ENCODE measurements at places on chromosomes 4 and X.
A peak's percentile ranks its signal among the peaks of the same experiment; 100 is the strongest.

DNA sequence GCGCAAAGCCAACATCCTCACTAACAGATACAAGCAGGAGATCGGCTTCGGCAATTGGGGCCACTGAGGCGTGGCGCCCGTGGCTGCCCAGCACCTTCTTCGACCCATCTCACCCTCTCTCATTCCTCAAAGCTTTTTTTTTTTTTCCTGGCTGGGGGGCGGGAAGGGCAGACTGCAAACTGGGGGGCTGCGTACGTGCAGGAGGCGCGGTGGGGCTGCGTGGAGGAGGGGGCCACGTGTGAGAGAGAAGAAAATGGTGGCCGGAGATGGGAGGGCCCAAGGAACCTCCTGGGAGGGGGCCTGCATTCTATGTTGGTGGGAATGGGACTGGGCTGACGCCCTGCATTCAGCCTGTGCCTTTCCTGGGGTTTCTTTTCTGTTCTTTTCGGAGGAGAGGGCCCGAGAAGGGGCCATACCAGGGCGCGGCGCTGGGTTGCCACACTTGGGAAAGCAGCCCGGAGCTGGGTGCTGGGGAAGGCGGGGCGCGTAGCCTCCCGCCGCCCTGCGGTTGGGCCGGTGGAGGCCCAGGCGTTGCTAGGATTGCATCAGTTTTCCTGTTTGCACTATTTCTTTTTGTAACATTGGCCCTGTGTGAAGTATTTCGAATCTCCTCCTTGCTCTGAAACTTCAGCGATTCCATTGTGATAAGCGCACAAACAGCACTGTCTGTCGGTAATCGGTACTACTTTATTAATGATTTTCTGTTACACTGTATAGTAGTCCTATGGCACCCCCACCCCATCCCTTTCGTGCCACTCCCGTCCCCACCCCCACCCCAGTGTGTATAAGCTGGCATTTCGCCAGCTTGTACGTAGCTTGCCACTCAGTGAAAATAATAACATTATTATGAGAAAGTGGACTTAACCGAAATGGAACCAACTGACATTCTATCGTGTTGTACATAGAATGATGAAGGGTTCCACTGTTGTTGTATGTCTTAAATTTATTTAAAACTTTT, 4.5 kb downstream of the MID1IP1 start:
- peaks cover 2% of the 10 kb centered on the region for H3K36me3 ChIP-seq
- no peak for DNase-seq
- peaks cover 27% of the 10 kb centered on the region for H3K4me1 ChIP-seq
- H3K27ac ChIP-seq, result peak overlapping the region; percentile 99
- peak overlapping the region; percentile 96 for H3K4me3 ChIP-seq

DNA sequence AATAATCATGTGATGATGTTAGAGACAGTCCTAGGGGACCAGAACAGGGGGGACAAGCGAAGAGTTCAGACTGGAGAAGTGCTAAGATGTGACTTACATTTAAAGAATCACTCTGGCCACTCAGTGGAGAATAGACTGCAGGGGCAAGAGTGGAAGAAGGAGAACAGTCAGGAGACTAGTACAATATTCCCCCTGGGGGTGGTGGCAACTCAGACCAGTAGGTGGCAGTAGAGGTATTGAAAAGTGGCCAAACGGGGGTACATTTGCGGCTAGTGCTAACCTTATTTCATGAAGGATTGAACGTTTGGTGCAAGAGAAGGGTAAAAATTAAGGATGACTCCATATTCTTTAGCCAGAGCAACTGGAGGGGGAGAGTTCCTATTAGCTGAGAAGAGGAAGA, 2.7 kb upstream of the BMX start:
- H3K4me3 ChIP-seq, result no peak overlapping the region
- H3K27me3 ChIP-seq, result peaks cover 6% of the 10 kb centered on the region
- no peak overlapping the region for H3K27ac ChIP-seq
- peaks cover 10% of the 10 kb centered on the region for H3K4me1 ChIP-seq
- H3K36me3 ChIP-seq, result no peaks in the 10 kb centered on the region
- no peak for DNase-seq

DNA sequence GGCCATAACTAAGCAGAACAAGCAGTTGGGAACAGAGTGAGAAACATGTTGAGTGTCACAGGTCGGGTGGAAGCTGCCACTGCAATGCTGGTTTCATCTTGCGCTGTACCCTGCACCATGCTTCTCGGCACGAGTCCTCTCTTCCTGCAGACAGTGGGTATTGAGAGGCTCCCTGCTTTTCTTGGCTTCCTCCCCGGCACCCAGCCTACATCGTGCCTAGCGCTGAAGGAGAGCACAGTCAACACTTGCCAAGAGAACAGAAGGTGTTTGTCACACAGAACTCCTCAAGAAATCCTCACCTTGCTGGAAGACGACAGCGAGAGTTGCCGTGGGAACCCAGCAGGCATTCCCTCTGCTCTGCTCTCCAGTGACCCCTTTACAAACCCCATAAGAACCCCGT, 53.6 kb downstream of the EVC2 start:
- no peak for DNase-seq
- no peaks in the 10 kb centered on the region for H3K27me3 ChIP-seq
- H3K27ac ChIP-seq, result no peak overlapping the region
- H3K4me3 ChIP-seq, result no peak overlapping the region
- H3K36me3 ChIP-seq, result peaks cover 33% of the 10 kb centered on the region
- H3K4me1 ChIP-seq, result no peaks in the 10 kb centered on the region

DNA sequence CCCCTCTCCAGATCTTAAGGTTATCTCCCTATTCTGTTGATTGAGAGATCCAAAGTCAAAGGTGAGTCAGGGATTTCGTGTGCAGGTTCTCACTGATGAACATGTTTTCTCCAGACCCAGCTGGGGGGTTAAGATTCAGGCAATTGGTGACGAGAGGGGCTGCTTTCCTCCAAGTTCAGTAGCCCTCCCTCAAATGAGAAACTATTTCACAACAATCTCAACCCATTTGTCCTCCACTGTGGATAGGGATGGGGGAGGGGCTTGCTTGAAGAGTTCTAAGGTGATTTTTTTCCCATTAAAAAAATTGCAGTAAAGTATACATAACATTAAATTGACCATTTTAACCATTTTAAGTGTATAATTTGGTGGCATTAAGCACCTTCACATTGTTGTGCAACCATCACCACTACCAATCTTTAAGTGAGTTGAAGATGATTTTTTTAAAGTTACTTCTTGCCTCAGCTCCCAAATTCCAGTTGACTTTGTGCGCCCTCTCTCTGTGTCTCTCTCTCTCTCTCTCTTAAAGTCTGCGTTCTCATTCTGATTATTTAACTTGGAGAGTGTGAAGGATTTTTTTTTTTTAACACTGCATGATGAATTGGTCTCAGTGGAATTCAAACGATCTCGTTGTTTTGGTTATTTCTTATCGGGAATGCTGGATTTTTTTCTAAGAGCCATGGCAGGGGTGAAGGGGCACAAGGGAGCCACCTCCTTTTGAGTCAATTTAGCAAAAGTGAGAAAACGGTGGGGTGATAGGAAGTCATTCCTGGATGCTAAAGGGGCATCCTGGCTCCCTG, 175.9 kb downstream of the SHROOM3 start:
- H3K27ac ChIP-seq, result peak overlapping the region; percentile 95
- peaks cover 89% of the 10 kb centered on the region for H3K4me1 ChIP-seq
- DNase-seq, result no peak
- H3K36me3 ChIP-seq, result no peaks in the 10 kb centered on the region

DNA sequence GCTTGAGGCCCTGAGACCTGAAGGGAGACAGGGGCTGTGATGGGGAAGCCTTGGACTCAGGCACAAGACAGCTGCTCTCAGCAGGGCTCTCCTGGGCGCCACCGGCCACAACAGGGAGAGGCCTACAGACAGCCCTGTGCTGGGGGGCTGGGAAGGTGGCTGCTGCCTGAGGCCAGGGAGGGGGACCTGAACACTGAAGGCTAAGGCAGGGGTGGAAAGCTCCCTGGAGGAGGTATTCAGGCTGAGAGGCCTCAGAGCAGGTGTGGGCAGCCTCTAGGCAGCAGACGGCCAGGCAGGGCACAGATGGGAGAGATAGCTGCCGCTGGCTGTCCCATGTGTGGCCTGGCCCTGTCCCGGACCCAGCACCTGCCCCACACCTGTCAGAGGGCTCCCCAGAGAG, 33.0 kb downstream of the TACC3 start:
- H3K4me3 ChIP-seq, result no peak overlapping the region
- no peaks in the 10 kb centered on the region for H3K27me3 ChIP-seq
- H3K27ac ChIP-seq, result no peak overlapping the region
- no peak for DNase-seq
- H3K36me3 ChIP-seq, result no peaks in the 10 kb centered on the region
- H3K4me1 ChIP-seq, result no peaks in the 10 kb centered on the region

DNA sequence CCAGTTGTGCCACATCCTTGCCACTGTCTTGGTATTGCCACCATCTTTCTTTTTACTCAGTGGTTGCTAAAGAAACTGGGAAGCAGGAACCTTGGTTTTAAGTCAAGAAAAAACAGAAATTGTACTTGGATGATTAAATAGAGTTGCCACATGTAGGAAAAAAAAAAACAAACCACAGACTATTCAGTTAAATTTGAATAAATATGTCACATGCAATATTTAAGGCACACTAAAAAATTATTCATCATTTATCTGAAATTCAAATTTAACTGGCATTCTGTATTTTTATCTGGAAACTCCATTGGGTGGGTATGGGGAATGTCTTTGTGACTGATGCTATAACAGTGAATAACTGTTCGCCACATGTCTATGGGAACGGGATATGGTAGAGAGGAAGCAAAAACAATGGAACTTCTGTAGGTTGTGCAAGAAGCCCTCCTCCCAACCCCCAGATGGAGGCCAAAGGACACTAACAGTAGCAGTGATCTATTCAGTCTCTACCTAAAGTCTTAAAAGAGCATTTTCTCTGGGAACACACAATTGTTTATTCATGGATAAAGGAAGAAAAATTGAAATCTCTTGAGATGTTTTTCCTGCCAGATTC, 57.0 kb upstream of the PLAC8 start:
- no peak overlapping the region for H3K4me3 ChIP-seq
- no peak for DNase-seq
- no peaks in the 10 kb centered on the region for H3K36me3 ChIP-seq
- H3K27me3 ChIP-seq, result peaks cover 2% of the 10 kb centered on the region
- no peaks in the 10 kb centered on the region for H3K4me1 ChIP-seq
- no peak overlapping the region for H3K27ac ChIP-seq

DNA sequence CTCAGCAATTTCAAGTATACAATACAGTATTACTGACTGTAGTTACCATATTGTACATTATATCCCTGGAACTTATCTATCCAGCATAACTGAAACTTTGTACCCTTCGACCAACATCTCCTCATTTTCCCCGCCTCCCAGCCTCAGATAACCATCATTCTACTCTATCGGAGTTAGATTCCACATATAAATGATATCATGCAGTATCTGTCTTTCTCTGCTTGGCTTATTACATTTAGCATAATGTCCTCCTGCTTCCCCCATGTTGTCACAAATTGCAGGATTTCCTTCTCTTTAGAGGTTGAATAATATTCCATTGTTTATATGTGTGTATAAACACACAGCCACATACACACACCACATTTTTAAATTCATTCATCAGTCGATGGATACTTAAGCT, 218.1 kb downstream of the MAML3 start:
- H3K36me3 ChIP-seq, result no peaks in the 10 kb centered on the region
- peaks cover 8% of the 10 kb centered on the region for H3K4me1 ChIP-seq
- H3K27me3 ChIP-seq, result peaks cover 7% of the 10 kb centered on the region
- no peak overlapping the region for H3K27ac ChIP-seq
- DNase-seq, result no peak
- no peak overlapping the region for H3K4me3 ChIP-seq
